ENCODE measurements at places on chromosomes 11 and 22.

DNA sequence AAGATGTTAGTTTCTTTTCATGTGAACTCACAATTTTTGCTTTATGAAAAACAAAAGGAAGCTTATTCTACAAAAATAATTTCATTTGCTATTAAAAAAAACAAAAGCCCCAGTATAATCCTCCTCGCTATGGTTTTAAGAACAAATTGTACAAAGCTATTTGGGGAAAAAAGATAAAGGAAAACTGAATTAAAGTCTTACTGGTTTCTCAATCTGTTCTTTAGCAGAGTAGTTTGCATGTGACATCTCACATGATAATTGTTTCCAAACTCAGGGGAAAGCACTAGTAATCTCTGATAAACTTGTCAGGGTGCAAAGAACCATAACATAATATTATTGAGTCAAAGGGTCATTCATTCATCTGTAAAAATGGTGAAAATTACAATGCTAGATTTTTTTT is 2.9 kb upstream of the DDI1 start:
- DNase-seq, result no peak

GRCh38 chr22:42282943-42283277 is 12.5 kb upstream of the TCF20 start:
- no peak for DNase-seq

GRCh38 chr11:36195496-36196354 is 93.5 kb downstream of the COMMD9 start:
- no peak for DNase-seq

- no peak for DNase-seq
Observed at GRCh38 chr11:14114269-14114668, 151.7 kb downstream of the SPON1 start.

DNA sequence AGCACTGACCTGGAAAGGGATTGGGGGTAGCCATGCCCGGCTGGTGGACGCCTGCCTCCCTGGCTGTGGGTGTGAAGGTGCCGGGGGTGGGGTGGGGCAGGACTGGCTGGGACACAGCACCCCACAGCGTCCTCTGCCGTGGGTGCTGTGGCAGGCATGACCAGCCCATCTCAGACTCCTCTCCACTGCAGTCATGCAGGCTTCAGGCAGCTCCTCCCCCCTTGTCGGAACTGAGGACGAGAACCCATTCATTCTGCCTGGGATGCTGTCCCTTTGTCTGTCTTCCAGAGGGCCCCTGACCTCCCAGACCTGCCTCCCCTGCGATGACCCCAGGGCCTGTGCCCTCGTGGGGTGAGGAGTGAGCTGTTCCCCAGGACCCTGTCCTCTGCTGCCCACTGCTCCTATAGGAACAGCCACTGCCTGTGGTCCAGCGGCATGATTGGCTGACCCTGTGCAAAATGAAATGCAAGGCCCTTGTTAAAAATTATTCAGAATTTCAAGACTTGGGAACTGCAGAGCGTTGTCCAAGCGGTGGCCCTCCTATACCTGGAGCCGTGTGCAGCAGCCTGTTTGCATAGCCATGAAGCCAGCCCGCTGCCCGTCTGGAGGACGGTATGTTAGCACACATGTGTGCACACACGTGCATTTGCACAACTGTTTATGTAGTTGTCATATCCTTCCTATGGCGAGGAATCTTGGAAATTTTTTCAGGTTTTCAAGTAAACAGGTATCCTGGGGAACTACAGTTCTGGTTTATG is 1122.3 kb downstream of the BRD1 start:
- DNase-seq, result no peak

DNA sequence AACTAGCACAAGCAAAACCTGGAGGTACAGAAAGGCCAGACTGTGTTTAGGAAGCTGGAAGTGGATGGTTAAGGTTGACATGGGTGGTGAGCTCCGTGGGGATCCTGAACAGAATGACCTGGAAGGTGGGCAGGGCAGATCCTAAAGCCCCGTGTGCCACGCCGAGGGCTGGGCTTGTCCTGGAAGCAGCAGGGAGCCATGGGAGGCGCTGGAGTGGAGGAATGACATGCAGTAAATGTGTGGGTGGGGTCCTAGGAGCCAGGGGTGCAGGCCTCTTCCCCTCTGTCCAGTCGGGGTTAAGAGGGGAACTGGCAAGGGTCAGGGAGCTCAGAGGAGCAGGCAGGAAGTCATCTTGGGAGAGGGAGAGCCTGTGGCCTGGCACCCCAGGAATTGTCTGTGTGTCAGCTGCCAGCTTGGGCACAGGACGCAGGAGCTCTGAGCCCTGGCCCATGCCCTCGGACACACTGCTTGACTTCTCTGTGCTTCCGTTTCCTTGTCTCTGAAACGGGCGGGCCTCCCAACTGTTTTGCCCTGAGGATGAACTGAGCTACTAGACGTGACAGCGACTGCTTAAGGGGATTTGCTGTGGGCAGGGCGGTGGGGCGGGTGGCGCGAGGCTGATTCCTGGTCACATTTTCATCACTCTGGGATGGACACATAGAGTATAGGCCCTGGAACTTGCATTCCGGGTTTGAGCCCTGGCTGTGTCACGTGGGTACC is 75.7 kb downstream of the MPPED1 start:
- no peak for DNase-seq

- no peak for DNase-seq
Observed at GRCh38 chr11:111631666-111632039, 29.4 kb downstream of the SIK2 start.

- DNase-seq, result no peak
Observed at GRCh38 chr11:11587122-11587521, 34.7 kb downstream of the GALNT18 start.

GRCh38 chr11:47109051-47109726 is 67.5 kb downstream of the ARFGAP2 start:
- DNase-seq, result no peak

- peak; percentile 34 for DNase-seq
Observed at GRCh38 chr11:65329944-65330403, 3.7 kb upstream of the DPF2 start.

GRCh38 chr11:74248469-74248868 is 63.0 kb downstream of the P4HA3 start:
- no peak for DNase-seq

DNA sequence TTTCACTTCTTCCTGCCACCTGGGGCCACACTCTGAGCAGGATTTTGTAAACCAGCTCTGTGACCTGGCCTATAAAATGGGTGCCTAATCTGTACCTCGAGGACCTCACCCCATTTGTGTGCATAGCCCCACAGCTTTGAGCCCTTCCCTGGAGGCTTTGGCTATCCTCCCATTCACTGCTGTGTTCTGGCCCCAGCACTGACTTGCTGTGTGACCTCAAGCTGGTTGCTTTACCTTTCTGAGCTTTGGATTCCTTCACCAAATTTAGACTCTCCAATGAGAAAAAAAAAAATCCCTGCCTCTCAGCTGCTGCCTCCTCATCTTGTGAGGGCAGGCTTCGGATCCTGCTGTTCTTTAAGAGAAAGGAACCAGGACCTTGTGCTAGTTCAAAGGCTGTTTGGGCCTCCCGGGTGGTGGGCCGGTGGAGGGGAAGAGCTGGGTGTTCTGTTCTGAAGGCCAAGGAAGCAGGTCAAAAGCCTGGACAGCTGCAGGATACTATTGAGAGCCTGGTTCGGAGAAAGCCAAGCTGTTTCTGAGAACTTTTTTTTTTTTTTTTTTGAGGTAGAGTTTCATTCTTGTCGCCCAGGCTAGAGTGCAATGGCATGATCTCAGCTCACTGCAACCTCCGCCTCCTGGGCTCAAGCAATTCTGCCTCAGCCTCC is 1.1 kb upstream of the PYGM start:
- DNase-seq, result no peak

DNA sequence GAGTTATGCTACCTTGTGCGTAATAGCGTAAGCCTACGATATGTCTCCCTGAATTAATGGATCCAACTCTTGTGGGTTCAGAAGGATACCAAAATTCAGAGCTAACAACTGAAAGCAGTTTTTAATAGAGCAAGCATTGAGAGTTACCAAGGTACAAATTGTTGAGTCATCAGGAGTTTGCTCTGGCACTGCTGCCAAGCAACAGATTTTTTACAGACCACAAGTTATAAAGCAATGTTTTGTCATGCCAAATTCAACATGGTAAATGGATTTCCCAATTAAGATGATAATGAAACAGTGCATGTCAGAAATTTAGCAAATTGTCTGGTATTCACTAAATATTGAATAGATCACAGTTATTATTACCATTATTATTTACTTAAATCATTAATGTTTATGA is 295.6 kb downstream of the NELL1 start:
- no peak for DNase-seq

DNA sequence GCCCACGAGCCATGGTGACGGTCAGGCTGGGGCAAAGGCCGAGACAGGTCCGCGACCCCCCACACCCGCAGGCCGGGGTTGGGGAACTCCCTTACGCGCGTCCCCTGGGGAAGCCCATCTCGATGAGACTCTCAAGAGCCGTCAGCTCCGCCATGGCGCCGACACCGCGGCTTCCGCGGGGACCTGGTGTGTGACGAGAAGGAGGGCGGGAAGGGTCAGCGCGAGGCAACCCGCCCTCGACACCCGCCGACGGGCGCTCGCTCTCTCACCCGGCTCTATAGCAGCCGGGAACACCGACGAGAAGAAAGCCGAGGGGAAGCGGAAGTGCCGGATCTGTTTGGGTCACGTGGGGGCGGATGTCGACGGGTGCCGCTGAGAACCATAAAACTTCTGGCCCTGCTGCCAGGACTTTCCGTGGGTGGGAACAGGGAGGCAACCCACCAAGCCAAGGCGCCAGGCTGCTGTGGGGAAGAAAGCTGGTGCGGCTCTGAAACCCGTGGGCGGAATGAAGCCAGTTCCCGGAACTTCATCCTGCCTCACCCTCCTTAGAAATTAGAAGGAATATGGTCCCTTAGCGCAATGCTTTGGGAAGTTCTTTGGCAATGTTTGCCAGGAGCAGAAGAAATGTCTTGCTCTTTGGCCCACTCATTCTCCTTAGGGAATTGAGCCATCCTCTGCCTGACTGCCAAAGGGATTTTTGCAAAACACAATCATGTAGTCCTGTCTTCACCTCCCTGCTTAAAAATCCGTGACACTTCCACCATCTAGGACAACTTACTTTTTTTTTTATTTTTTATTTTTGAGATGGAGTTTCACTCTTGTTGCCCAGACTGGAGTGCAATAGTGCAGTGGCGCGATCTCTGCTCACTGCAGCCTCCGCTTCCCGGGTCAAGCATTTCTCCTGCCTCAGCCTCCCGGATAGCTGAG is at the start of gene UBXN1:
UBXN1 (minus strand) TSS at position 304 of the 927 bp plus-strand sequence; CDS start at position 154, 150 bp downstream.
- DNase-seq, result peak; percentile 76

GRCh38 chr11:91792779-91793262 is 431.8 kb upstream of the FAT3 start:
- DNase-seq, result no peak

All from stimulated activated CD8-positive, alpha-beta memory T cell treated with anti-CD3 and anti-CD28 coated beads, Interleukin-7, amount 100 ng/mL, for 48 hours (primary cell).